ENCODE measurements at places on chromosomes 7 and 10.

DNA sequence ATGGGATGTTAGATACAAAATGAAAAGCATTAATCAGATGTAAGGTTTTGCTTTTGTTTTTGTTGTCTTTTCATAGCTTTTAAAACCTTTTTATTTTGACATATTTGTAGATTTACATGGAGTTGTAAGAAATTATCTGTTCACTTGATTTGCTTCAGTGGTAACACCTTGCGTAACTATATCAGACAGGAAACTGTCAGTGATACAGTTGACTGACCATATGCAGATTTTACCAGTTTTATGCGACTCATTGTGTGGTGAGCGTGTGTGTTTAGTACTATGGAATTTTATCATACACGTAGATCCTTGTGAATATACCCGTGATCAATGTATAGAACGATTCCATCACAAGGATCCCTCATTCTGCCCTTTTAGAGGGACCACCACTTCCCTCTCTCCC lies 701.4 kb downstream of the SUGCT start:
- DNase-seq, result no peak

DNA sequence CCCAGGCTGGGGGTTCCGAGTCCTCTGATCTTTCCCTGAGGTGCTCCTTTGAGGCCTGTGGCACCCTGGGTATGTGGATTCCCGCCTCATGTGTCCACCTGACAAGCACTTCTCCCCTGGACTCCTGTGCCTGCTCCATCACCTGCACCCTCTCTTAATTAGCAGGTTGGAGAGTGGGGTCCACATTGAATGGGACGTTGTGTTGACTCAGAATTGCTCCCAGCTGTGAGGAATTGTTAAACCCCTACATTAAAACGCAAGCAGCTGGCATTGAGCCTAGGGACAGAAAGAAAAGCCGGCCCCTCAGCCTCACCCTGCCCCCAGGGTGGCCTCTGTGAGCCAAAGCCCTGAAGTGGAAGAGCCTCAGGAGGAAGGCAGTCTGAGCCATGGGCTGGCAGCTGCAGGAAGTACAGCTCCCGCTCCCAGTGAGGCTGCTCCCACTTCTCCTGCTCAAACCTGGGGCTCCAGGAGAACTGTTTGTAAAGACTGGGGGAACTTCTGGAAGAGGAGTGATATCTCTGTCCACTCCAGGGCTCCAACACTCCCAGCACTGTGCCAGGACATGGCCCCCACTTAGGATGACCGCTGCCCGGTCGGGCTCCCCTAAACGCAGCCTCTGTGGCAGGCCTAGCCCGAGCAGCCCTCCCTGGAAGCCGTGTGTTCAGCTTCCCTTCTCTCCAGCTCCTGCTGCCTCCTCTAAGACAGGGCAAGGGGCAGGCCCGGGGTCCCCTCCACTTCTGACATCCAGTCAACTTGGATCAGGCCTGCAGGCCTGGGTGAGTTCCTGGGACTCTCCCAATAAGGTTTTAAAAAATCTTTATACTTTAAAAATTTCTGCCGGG lies 1.8 kb upstream of the OPN4 start:
- no peak for DNase-seq

DNA sequence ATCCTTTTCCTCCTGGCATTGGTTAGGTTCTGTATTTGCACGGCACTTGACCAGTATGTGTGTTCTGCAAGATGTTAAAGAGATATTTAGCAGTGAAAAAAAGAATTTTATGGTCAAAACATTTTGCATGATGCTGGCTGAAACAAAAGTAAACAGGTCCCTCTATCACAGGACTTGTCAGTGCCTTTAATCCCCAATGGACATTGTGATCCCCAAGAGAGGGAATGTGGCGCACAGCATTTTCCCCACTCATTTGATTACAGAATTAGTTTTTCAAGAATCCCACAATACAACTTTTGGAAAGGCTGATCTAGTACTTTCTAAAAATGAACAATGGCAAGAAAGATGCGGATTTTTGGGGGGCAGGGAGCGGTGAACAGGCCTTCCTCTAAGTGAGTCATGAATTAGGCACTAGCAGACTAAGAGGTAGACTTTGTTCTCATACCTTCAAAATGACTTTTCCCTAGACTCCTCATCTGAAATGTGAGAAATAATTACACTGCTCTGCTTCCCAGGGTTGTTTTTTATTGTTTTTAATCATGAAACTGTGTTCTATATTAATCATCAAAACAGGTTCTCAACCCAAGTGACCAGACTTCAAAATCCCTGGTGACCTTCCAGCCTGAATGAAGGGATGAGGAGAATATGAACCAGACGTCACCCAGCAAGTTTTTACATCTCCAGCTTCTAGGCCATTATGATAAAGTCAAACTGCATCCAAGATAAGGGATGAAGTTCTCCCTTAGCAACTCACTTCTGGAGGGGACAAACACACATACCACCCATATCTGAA lies 8.6 kb downstream of the FBXW4 start:
- DNase-seq, result peak; percentile 47

DNA sequence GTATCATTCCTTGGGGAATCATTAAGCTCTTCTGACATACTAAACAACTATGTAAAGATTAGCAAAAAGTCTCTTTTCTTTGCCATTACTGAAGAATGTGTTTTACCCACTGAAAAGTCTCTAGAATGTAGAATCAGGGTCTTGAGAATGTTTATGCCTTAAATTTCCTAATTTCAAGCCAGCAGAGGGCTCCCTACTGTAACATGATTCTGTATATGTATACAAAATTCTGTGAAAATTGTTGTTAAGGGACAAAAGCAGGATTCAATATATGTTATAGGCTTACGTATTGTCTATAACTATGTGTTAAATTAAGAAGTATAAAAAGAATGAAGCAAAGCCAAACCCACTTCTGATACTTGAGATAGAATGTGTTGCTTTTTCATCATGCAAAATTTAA lies 296.9 kb upstream of the DGKB start:
- DNase-seq, result peak; percentile 36

DNA sequence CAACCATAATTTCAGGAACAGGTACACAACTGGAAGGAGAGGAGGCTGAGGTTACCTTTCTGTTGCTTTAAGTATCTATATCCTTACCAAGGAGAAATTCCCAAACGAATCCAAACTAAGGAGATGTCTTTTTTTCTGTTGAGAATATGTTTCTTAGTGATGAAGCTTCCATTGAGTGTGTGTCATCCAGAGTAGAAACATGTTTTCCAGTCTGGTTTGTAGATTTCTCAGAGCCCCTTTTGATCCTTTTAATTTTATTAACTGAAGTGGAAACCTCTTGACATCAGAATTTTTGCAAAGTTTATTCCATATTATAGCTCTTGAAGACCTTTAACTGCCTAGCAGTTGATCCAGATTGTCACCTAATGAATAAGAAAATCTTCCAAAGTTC lies 207.1 kb upstream of the FERD3L start:
- DNase-seq, result peak; percentile 67

GRCh38 chr7:151623766-151624165 lies 104.1 kb upstream of the RHEB start:
- peak; percentile 27 for DNase-seq

DNA sequence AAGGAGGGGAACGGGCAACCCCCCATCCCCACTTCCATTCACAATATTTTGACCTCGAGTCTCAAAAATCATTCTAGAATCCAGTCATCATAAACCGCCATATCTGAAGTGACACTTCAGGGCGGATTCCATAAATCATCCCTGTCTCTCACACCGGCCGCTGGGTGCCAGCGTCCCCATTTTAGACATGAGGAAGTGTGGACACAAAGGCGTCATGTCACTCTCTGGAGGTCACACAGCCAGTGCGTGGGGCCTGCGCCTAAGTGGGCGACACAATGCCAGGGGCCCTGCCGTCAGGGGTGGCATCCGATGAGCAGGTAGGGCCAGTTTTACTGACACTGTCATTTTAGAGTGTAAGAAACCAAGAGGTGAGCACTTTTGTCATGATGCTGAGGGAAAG lies 19.5 kb downstream of the KCNH2 start:
- no peak for DNase-seq

GRCh38 chr10:106107706-106108105 lies 1056.8 kb downstream of the SORCS1 start:
- DNase-seq, result peak; percentile 6
